Naive thymus-derived CD4-positive, alpha-beta T cell (primary cell): ENCODE measurements at places on chromosomes 4 and X. TPM values are rescaled to one million over a fixed set of nuclear protein-coding genes. Genes with fewer than 3 reads are reported as not detected.

DNA sequence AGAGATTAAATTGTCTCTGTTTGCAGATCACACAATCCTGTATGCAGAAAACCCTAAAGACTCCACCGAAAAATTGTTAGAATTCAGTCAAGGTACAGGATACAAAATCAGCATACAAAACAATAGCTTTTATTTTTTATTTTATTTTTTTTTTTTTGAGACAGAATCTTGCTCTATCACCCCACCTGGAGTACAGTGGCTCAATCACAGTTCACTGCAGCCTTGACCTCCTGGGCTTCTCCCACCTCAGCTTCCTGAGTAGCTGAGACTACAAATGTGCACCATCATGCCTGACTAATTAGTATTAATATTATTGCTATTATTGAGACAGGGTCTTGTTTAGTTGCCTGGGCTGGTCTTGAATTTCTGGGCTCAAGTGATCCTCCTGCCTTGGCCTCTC lies 8.9 kb upstream of the PLXNB3 start:
- H3K36me3 ChIP-seq: no peaks in the 10 kb centered on the region
- no peaks in the 10 kb centered on the region for H3K27me3 ChIP-seq
- H3K4me3 ChIP-seq: no peak overlapping the region
- H3K4me1 ChIP-seq: no peaks in the 10 kb centered on the region

Gene NKAP
- 19.3 TPM for total RNA-seq

Gene ZC4H2
- total RNA-seq: 12.9 TPM

Gene PDLIM3
- total RNA-seq: not detected

- peak overlapping the region; percentile 98 for H3K4me3 ChIP-seq
- peak overlapping the region; percentile 79 for H3K27ac ChIP-seq
- H3K27me3 ChIP-seq: no peaks in the 10 kb centered on the region
- no peak for DNase-seq
Observed at GRCh38 chrX:102599951-102600579, 750 bp downstream of the ARMCX5 start.

Gene CSN3
- not detected in 2 replicates for total RNA-seq

Gene ZFP42
- total RNA-seq: not detected

- DNase-seq: no peak
- no peak overlapping the region for H3K27ac ChIP-seq
- no peaks in the 10 kb centered on the region for H3K27me3 ChIP-seq
- no peak overlapping the region for H3K4me3 ChIP-seq
Observed at GRCh38 chr4:13966231-13967195, 339.0 kb upstream of the BOD1L1 start.

- no peaks in the 10 kb centered on the region for H3K27me3 ChIP-seq
- no peak overlapping the region for H3K27ac ChIP-seq
- H3K4me3 ChIP-seq: no peak overlapping the region
- H3K36me3 ChIP-seq: no peaks in the 10 kb centered on the region
- no peaks in the 10 kb centered on the region for H3K4me1 ChIP-seq
- DNase-seq: no peak
Observed at GRCh38 chr4:65600656-65601055, 69.6 kb downstream of the EPHA5 start.

GRCh38 chrX:129759576-129760061 lies 20.1 kb upstream of the SASH3 start:
- H3K4me3 ChIP-seq: no peak overlapping the region
- H3K27me3 ChIP-seq: no peaks in the 10 kb centered on the region
- no peaks in the 10 kb centered on the region for H3K36me3 ChIP-seq
- H3K27ac ChIP-seq: no peak overlapping the region

GRCh38 chrX:13257223-13258051 lies 62.4 kb downstream of the ATXN3L start:
- no peak overlapping the region for H3K4me3 ChIP-seq
- no peak for DNase-seq
- no peak overlapping the region for H3K27ac ChIP-seq
- peaks cover 10% of the 10 kb centered on the region for H3K4me1 ChIP-seq
- no peaks in the 10 kb centered on the region for H3K36me3 ChIP-seq

DNA sequence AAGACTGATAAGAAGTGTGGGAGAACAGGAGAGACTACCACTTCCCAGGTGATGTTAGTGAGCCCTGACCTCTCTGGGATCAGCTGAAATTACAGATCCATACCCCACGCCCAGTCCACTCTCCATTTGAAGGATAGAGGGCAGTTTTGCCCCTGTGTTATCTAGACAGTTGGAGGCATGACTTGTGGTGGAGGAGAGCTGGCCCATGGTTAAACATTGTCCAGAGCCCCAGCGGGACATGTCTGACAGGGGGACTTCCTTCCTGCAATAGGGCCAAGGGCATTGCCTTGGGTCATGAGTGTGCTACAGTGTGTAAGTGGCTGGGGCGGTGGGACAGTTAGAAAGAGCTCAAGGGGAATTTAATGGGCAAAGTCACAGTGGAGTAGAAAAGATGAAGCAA lies 181.1 kb downstream of the MID1IP1 start:
- no peak overlapping the region for H3K27ac ChIP-seq
- H3K4me3 ChIP-seq: no peak overlapping the region
- no peaks in the 10 kb centered on the region for H3K27me3 ChIP-seq
- H3K36me3 ChIP-seq: no peaks in the 10 kb centered on the region
- DNase-seq: no peak

DNA sequence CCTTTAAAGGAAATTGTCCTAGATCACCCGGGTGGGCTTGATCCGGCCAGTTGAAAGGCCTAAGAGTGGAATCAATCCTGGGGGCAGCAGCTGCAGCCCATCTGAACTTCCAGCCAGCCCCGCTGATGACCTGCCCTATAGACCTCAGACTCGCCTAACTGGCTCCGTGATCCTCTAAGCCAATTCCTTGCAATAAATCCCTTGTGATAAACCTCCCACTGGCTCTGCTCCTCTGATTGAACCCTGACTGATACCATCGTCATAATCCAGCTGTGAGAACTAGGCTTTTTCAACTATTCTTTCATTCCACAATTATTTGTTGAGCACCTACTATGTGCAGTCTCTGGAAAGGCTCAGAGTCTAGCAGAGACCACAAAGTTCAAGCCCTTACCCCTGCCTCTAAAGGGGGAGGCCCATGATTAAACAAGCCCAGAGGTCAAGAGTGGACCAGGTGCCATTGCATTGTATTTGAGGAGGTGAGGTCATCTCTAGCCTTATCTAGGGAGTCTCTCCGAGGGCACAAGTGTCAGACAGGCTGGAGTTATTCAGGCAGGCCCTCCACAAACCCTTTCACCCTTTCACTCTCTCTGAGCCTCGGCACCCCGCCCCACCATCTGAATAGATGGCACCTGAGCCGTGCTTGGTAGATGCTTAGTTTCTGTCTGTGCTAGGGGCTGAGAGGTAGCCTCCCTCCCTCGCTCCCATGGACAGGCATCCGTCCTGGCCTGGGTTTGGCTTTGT lies 20.5 kb upstream of the GPR78 start:
- H3K4me3 ChIP-seq: no peak overlapping the region
- H3K27ac ChIP-seq: no peak overlapping the region
- DNase-seq: no peak
- no peaks in the 10 kb centered on the region for H3K27me3 ChIP-seq

DNA sequence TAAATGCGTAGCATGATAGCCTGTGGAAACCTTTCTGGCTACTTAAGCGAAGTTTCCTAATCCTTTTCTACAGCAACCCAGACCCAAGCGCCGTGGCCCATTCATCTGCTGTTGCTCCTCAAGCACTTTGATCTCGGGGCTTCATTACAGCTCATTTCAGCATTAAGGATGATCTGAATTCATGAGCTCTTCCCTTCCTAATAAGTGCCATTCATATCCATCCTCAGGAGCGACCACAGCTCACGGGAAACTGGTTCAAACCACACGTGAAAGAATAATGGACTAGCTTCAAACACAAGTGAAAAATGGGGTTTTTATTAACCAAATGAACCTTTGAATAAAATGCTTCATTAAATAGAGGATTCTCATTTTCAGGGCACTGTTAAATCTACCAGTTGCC lies 202.6 kb upstream of the LEF1 start:
- peaks cover 9% of the 10 kb centered on the region for H3K4me1 ChIP-seq
- no peak overlapping the region for H3K27ac ChIP-seq
- no peaks in the 10 kb centered on the region for H3K36me3 ChIP-seq
- no peaks in the 10 kb centered on the region for H3K27me3 ChIP-seq

DNA sequence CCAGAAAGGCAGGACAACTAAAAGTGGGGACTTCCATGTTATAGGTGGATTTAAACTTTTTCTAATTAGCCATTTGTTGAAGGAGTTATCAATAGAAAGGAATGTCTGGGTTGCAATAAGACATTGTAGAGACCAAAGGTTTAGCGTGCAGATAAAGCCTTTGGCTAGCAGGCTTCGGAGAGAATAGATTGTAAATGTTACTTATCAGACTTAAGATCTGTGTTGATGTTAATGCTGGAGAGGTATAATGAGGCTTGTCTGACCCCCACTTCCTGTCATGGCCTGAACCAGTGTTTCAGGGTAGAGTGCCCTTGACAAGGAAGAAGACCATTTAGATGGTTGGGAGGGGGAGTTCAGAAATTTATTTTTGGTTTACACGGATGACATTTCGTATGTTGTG lies 67.1 kb upstream of the SPIN4 start:
- H3K4me3 ChIP-seq: no peak overlapping the region
- no peak for DNase-seq
- H3K27me3 ChIP-seq: no peaks in the 10 kb centered on the region
- H3K27ac ChIP-seq: no peak overlapping the region

Gene TBC1D9
- not detected in 2 replicates for total RNA-seq

DNA sequence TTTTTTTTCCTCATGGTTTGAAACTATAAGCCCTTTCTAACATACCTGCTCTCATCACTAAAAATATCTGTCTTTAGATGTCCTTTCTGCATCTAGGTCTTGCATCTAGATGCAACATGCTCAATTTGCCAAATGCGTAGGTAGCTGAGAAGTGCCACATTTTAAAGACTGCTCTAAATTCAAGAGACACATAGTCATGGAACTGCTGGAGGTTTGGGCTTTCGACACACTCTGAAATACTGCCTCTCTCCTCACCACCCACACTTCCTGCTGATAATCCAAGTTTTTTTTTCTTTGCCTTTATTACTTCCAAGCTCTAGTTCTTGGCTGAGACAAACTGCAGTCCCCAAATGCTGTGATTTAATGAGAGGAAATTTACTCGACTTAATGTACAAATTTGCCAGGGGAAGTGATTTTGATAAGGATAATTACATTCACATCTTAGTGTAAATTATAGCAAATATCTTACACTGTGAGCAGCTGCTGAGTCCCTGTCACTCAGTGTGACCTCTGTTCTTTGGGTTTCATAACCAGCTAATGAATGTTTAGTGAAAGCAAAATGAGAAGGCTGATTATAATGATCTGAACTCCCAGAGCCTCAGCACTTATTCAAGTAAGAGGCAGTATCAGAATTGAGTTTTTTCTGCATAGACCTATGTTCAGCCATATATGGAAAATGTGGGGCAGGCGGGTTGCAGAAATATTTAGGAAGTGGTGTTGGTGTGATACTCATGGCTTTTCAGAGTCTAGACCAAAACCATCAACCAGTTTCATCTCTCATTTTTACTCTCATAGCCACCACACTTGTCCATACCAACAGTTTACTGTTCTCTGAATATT lies 31.3 kb downstream of the DRD5 start:
- H3K27me3 ChIP-seq: no peaks in the 10 kb centered on the region
- DNase-seq: no peak
- H3K36me3 ChIP-seq: no peaks in the 10 kb centered on the region
- H3K4me1 ChIP-seq: no peaks in the 10 kb centered on the region

Gene BEX2
- total RNA-seq: 48.5 TPM

- H3K36me3 ChIP-seq: no peaks in the 10 kb centered on the region
- H3K4me1 ChIP-seq: peaks cover 18% of the 10 kb centered on the region
- peak overlapping the region; percentile 97 for H3K4me3 ChIP-seq
- no peaks in the 10 kb centered on the region for H3K27me3 ChIP-seq
- H3K27ac ChIP-seq: peak overlapping the region; percentile 93
- DNase-seq: peak; percentile 33
Observed at GRCh38 chr4:113760094-113760794, 1.3 kb downstream of the CAMK2D start.

- H3K27ac ChIP-seq: no peak overlapping the region
- H3K27me3 ChIP-seq: no peaks in the 10 kb centered on the region
- no peak for DNase-seq
- H3K4me3 ChIP-seq: no peak overlapping the region
- no peaks in the 10 kb centered on the region for H3K36me3 ChIP-seq
Observed at GRCh38 chr4:113141901-113142346, 92.5 kb downstream of the ANK2 start.

Gene FHIP1A
- total RNA-seq: 1.4 TPM

- no peaks in the 10 kb centered on the region for H3K27me3 ChIP-seq
- H3K27ac ChIP-seq: no peak overlapping the region
- no peaks in the 10 kb centered on the region for H3K36me3 ChIP-seq
- no peaks in the 10 kb centered on the region for H3K4me1 ChIP-seq
Observed at GRCh38 chr4:42278709-42279324, 118.5 kb upstream of the SHISA3 start.

Gene ETNPPL
- not detected in 2 replicates for total RNA-seq

GRCh38 chr4:129543299-129543698 lies 447.3 kb downstream of the C4orf33 start:
- no peak for DNase-seq
- no peaks in the 10 kb centered on the region for H3K27me3 ChIP-seq
- no peak overlapping the region for H3K4me3 ChIP-seq
- no peaks in the 10 kb centered on the region for H3K36me3 ChIP-seq

Gene ZFYVE28
- total RNA-seq: 15.9 TPM

DNA sequence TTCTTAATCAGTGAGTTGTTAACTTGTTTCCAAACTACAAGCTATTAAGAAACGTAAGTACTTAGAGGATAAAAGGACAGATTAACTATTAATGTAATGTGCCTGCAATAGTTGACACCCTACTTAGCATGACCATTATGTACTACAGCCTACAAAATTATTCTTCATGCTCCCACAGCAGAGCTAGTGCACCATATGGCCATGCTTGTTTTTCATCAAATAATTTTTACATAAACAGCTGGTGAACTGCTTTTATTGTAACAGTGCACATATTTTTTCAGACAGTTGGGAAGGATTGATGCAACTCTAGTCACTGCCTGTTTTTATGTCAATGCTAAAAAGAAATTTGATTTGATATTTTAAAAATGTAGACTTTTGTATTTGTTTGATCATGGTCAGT lies 10.2 kb upstream of the MAGEB10 start:
- no peak overlapping the region for H3K27ac ChIP-seq
- H3K27me3 ChIP-seq: no peaks in the 10 kb centered on the region
- no peaks in the 10 kb centered on the region for H3K4me1 ChIP-seq
- H3K4me3 ChIP-seq: no peak overlapping the region
- no peak for DNase-seq
- no peaks in the 10 kb centered on the region for H3K36me3 ChIP-seq

DNA sequence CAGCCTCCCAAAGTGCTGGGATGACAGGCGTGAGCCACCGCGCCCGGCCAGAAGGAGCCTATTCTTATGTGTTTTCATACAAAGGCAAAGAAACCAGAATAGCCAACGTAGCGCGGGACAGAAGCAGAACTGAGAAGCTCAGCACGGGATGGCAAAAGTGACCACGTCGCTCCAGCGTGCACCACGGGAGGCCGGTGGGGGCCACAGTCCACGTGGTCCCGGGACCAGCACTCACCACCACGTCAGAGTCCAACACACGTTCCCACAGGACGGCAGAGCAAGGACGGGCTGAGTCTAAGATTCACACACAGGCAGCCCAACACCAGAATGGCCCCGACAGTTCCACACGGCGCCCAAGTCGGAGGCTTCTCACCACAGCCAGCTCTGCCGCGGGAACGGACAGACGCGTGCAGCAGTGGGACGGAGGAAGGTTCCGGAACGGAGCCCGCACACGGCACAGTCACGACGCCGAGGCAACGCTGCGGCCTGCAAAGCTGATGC lies 18.8 kb upstream of the GTPBP6 start:
- no peak for DNase-seq
- no peaks in the 10 kb centered on the region for H3K4me1 ChIP-seq
- H3K27ac ChIP-seq: no peak overlapping the region
